ENCODE measurements at places on chromosomes 2 and 18.
A peak's percentile ranks its signal among the peaks of the same experiment; 100 is the strongest.

DNA sequence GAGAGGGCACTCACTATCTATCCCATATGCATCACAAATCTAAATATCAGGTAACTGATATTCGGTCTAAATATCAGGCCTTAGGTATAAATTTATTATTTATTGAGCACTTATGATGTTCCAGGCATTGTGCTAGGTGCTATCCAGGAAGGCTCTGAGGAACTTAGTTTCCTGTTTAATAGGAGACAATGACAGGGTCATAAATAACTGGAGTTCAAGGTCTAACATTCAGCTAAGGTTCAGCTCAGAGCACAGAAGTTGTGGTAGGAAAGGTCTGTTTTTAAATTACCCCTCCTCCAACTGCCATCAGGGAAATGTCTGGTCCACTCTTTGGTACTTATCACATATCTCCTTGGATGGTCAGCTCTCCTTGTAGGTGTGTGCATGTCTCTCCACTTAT is 193.6 kb downstream of the AGPS start:
- no peak for DNase-seq

DNA sequence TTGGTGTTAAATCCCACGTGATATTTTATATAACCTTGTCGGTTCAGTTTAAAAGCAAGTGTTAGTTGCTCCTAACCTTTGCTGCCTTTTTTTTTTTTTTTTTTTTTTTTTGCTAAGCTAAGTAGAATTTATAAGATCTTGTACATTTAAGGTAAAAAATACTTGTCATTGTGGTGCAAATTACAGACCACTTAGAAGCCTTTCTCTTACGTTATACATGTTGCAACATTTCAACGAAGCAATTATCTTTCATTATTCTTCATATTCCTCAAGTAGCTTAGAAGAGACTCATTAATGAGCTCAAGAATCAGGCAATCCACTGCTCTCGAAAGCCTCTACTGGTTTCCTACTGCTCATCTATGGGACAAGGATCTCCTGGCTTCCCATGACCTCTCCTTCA is 14.9 kb upstream of the IL1RL2 start:
- DNase-seq: no peak

- DNase-seq: no peak
These were observed 18.2 kb downstream of the IGFBP2 start for GRCh38 chr2:216651351-216651881.

- DNase-seq: no peak
These were observed 223.5 kb downstream of the RNF152 start for GRCh38 chr18:61669320-61669719.

- DNase-seq: no peak
These were observed 83.1 kb downstream of the FAM161A start for GRCh38 chr2:61770746-61771145.

GRCh38 chr2:159616286-159616701 is at the start of gene BAZ2B:
Gene BAZ2B (minus strand): TSS chr2:159616548. CDS start chr2:159478719, 137,829 bp downstream.
- DNase-seq: no peak

DNA sequence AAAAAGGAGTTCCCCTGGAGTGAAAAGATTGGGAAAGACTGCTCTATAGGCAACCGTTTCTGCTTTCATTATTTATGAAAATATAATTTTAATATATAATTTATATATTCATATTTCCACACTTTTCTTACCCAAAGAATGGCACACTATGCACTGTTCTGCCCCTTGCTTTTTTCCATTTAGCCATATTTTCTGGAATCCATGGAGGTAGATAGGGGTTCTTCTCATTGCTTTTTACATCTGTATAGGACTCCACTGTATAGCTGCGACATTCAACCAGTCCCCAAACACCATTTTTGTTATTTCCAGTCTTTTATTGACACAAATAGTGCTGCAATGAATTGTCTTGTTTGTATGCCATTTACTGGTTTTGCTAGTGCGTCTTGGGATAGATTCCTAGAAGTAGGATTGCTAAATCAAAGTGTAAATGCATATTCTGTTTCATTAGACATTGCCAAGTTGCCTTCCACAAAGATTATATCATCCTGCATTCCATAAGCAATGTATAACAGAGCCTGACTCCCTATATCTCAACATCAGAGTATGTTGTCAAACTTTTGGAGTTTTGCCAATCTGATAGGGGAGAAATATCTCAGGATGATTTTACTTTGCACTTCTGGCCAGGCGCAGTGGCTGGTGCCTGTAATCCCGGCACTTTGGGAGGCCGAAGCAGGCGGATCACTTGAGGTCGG is 26.6 kb upstream of the TCF7L1 start:
- no peak for DNase-seq

DNA sequence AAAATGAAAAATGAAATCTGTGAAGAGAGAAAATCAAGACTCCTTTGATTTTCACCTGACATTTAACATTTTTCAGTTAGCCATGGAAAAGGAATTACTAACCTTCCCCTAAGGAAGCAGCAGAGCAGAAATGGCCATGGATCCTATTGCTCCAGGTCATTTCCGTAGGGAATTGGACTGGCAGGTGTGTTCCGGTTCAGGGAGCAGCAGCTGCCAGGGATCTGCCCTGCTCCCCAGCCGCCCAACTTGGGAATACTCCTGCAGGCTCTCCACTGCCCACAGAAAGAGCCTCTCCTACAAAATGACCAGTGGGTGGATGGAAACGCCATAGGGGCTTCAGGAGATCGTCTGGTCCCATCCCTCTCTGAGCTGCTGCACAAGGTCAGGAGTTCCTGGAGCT is 86.0 kb upstream of the MAPK4 start:
- no peak for DNase-seq

DNA sequence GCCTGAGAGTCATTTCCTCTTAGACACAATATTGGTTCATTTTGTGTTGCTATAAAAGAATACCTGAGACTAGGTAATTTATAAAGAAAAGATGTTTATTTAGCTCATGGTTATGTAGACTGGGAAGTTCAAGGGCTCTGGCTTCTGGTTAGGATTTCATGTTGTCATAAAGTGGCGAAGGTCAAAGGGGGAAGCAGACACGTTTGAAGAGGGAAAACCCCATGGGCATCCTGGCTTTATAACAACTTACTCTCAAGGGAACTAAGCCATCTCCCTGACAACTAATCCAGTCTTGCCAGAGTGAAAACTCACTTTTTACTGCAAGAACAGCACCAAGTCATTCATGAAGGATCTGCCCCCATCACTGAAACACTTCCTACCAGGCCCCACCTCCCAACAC is 89.7 kb upstream of the RNF152 start:
- DNase-seq: no peak

DNA sequence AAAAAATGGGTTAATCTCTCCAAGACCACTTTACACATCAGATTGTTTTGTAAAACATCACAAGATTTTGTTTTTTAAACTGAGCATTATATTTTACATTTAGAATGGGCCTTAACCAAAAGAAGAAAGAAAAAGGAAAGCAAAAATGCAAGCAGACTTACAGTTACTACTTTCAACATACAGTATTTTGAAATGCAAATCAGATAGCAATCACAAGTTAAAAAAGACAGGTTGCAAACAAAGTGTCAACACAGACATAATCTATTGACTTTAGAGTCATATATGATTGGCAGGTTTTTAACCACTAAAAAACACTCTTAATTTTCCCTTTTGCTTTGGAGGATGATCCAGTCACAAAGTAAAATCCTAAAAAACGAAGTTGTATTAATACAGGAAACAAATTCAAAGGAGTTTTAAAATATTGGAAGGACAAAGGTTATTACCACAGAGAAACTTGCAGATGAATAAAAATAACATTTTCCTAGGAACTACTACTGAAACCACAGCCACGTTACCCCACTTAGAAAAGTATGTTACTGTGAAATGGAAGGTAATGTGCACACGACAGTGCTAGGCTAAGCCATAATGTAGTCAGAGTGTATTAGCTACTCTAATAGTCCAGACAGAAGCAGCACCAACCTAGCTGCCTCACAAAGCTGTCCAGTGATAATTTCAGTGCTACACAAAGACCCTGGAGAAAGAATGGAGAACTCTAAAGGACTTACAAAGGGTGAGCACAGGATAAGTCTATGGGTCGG is 22.9 kb downstream of the DARS1 start:
- no peak for DNase-seq

GRCh38 chr2:1253629-1254028 is 159.6 kb upstream of the TPO start:
- DNase-seq: no peak

DNA sequence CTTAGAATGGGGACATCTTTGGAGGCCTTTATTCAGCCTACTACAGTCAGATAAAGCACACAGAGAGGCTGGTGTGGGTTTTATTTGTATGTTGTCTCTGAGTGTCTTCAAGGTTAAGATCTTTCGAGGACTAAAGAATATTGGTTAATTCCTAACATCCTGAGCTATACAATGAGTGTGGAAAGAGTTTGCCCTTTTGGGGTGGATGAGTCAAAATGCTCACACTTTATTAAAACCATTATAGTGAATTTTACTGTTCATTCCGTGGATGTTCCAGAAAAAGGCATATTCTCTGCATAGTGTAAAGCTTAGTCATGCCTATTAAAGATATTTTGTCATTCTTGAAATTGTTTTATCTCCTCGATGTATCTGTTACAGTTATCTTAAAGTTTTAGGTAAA is 29.1 kb upstream of the SLC38A11 start:
- DNase-seq: no peak

- DNase-seq: no peak
These were observed 41.8 kb downstream of the KCTD18 start for GRCh38 chr2:200467806-200468681.

GRCh38 chr2:21220930-21221329 is 97.2 kb downstream of the TDRD15 start:
- no peak for DNase-seq

- no peak for DNase-seq
These were observed 117.3 kb upstream of the SEC11C start for GRCh38 chr18:59022167-59022945.

DNA sequence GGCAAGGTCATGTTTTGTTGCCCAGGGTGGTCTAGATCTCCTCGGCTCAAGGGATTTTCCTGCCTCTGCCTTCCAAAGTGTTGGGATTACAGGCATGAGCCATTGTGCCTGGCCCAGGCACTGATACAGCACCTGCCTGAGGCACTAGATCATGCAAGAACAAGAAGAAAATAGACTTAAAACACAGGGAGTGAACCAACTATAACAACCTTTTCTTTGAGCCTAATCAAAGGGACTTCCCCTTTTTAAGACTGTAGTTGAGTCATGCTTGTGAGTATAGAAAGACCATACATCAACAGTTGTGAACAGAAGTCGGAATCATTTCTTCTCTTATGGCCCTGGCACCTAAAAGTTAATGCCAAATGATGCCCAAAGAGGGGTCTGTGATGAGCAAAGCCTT is 47.9 kb upstream of the MAPRE2 start:
- no peak for DNase-seq

DNA sequence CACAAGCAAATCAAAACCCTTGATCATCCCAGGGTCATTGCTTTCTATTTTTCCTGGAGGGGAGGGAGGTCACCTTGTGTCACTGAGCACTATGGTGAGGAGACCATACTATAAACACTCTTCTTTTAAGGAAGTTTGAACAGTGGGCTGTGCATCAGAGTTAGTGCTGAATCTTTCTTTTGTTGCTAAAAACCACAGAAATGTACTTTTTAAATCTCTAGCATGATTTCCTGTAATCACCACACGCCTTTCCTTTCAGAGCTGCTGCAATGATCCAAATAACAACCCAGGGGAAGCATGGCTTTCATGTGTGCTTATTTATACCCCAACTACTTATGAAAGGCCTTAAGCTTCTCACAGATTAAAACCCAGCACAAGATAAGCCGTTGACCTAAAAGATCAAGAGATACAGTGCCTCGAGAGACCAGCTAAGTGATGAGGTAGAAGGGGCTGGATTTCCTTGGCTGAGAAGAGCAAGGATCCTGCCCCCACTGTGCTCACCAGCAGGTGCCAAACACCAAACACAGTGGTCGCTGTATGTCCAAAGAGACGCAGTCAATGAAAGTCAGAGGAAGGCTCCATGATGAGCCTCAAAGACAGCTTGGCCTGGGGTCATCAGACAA is 34.7 kb downstream of the TRABD2A start:
- no peak for DNase-seq

- DNase-seq: no peak
These were observed 59.7 kb upstream of the PHLPP1 start for GRCh38 chr18:62655520-62656219.

- DNase-seq: no peak
These were observed 218.1 kb downstream of the WDR7 start for GRCh38 chr18:56869189-56869777.

DNA sequence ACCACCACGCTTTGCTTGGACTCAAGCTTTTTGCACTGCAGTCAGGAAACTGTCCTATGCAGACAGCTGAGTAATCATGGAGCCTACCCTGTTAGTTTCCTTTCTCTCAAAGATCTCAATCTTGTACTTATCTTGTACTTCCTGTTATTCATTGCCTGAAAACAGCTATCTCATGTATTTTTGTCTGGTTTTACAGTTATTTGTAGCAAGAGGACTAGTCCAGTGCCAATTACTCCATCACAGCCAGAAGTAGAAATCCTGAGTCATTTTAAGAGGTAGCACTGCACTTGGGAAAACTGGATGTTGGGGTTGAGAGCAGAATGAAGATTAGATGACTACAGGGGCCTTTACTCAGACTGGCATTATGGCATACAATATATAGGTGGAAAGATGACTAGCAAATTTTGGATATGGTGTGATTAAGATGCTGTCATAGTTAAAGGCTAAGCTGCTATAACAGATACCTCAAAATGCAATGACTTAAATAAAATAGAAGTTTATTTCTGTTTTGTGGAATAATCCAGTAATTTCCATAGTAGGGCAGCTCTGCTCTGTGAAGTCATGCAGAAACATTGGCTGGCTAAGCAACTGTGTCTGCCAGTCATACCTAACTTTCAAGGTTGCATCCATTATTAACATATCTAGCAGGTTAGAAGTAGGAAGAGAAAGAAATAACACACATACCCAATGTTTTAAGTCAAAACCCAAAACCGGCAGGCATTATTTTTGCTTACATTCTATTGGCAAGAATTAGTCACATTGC is 21.1 kb upstream of the CHMP3 start:
- peak; percentile 12 for DNase-seq

- DNase-seq: no peak
These were observed 3.0 kb upstream of the GFPT1 start for GRCh38 chr2:69390001-69390400.

DNA sequence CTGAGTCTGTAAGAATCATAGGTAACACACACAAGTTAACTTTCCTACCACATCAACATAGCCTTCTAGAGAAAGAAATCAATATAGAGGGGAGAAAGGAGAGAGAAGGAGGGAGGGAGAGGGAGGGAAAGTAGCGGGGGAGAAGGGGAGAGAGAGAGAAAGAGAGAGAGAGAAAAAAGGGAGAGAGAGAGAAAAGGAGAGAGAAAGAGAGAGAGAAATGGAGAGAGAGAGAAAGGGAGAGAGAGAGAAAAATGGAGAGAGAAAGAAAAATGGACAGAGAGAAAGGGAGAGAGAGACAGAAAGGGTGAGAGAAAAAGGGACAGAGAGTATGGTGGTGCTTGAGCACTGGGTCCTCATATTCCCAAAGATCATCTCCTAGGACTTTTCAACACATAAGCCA is 591.7 kb downstream of the ZEB2 start:
- no peak for DNase-seq
